ENCODE measurements at places on chromosomes 4 and X. TPM values are rescaled to one million over a fixed set of nuclear protein-coding genes. Genes with fewer than 3 reads are reported as not detected.

GRCh38 chr4:69843932-69844331, 16.0 kb downstream of the SULT1E1 start:
- DNase-seq = no peak
- no peak overlapping the region for H3K4me3 ChIP-seq
- H3K36me3 ChIP-seq = no peaks in the 10 kb centered on the region
- H3K27me3 ChIP-seq = no peaks in the 10 kb centered on the region

GRCh38 chr4:137063961-137064360, 468.3 kb downstream of the PCDH18 start:
- no peak for DNase-seq
- H3K27ac ChIP-seq = no peak overlapping the region
- no peaks in the 10 kb centered on the region for H3K36me3 ChIP-seq
- no peak overlapping the region for H3K4me3 ChIP-seq
- H3K27me3 ChIP-seq = no peaks in the 10 kb centered on the region

DNA sequence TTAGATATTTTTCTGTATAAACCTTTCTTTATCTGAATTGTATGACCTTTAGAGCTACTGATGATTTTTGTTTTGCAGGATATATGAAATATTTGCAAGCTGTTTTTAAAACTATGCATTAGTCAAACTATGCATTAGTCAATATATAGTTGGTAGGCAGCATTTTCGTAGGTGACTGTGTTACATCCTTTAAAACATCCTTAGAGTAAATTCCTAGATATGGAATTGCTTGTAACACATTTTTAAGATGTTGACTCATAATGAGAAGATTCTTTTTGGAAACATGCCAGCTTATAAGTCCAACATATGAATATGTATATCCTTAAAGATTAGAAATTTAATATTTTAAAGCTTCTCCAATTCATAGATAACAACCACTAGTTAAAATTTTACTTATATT, 1768.5 kb downstream of the PCDH7 start:
- no peaks in the 10 kb centered on the region for H3K4me1 ChIP-seq
- no peak overlapping the region for H3K4me3 ChIP-seq
- no peak for DNase-seq
- H3K27ac ChIP-seq = no peak overlapping the region
- no peaks in the 10 kb centered on the region for H3K27me3 ChIP-seq

Gene SLC7A11
- 0.46 TPM for polyA plus RNA-seq
